NCI-H1436 (cell line): ENCODE measurements at places on chromosomes 2 and 18.

- no peak for DNase-seq
Observed at GRCh38 chr18:36608107-36608506, 220.7 kb downstream of the TPGS2 start.

- no peak for DNase-seq
Observed at GRCh38 chr2:99710721-99711120, 220.9 kb upstream of the REV1 start.

DNA sequence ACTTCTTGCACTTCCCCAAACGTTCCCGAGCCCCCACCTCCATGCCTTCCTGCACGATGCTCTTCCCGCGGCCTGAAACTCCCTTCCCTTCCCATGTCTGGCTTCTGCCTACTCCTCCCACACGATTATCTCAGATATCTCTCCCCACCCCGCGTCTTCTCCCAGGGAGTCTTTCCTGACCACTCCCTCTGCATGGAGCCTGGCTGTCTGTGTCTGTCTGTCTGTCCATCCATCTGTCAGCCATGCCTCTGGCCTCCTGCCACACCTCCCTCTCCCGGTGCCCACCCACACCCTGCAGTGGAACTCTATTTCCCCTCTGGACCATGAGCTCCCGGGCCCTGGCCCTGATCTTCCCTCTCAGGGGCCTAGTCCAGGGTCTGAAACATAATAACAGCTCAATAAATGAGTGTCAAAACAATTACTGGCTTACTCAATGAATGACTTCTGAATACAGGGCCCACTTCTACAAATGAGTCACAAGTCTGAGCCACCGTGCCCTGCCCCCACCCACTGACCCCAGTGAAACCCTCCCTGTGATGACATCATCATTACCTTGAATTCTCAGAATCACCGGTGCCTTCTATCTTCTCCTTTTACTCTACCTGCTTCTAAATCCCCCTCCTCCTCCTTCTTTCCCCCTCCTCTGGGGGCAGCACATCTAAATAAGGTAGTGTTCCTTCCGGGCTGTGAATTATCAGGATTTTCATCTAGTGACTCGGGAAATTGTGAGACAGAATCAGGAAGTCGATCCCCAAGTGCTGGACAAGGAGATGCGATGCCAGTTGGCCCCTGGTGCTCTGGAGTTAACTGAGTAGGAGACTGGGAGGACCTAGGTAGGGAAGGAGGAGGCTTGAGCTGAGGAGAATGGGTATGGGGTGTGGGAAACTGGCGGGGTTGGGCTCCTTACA lies 46.1 kb upstream of the PLB1 start:
- no peak for DNase-seq

DNA sequence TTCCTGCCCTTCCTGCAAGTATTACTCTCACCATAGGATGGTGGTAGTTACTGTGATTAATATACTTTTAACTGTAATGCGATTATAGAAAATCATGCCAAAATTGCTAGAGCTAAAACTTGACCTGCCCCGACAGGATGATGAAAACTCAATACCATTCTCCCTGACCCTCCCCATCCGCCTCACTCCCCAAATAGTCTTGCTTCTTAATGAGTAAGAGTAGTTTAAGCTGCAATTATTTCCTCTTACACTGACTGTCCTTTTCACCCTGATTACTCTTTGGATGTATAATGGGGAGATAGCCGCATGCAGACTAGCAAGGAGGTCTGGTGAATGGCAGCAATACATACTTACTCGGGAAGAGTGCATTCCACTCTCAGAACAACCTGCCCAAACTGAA lies 269.6 kb upstream of the SIX3 start:
- DNase-seq = no peak

DNA sequence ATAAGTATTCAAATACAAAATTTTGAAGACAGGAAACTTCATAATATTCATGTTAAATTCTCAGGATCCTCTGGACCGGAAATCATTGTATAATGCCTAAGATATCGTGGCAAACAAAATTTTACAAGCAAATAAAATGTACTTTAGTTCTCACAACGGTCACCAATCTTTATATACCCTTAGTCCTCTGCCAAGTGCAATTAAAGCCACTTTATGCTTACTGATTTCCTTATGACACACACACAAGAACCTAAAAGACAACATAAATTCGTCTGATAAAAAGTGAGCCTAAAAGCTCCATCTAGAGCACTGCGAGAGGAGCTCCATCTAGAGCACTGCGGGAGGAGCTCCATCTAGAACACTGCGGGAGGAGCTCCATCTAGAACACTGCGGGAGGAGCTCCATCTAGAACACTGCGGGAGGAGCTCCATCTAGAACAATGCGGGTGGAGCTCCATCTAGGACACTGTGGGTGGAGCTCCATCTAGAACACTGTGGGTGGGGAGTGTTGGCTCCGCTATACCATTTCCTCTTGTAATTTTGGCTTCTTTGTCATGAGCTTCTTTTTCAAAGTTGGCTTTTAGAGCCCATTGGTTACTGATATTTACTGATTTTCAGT lies 15.9 kb downstream of the ATP8B1 start:
- no peak for DNase-seq

- no peak for DNase-seq
Observed at GRCh38 chr2:163200741-163201140, 362.2 kb upstream of the KCNH7 start.

GRCh38 chr2:29010946-29011345 lies 29.8 kb downstream of the TOGARAM2 start:
- no peak for DNase-seq

DNA sequence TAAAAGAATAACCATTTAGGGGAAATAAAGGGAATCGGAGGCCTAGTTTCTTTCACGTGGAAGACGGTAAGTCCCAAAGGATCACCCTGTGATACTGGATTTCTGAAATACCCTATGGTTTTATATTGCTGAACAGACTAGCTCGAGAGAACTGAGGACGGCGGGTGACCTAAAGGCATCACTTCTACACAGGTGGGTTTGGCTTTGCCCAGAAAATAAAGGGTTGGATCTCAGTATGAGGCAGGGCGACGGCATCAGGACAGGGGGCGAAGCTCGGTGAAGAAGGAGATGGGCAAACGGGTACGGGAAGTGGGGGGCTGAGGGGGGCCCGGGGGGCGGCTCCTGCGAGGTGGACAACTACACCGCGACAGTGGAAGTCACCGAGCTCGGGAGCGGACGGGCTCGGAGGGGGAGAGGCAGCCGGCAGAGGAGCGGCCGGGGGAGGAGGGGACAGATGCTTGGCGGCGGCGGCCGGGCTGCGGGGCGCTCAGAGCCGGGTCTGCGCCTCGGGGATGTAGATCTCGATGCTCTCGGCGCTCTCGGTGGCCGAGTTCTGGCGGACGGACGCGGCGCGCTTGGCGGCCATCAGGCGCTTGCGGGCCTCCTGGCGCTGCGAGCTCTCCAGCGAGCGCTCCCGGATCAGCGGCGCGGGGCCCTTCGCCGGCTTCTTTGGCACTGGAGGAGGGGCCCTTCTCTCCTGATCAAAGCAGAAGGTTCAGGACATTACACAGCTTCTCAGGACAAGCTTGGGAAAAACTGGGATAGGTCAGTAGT lies 48.9 kb downstream of the TGIF1 start:
- peak; percentile 29 for DNase-seq

DNA sequence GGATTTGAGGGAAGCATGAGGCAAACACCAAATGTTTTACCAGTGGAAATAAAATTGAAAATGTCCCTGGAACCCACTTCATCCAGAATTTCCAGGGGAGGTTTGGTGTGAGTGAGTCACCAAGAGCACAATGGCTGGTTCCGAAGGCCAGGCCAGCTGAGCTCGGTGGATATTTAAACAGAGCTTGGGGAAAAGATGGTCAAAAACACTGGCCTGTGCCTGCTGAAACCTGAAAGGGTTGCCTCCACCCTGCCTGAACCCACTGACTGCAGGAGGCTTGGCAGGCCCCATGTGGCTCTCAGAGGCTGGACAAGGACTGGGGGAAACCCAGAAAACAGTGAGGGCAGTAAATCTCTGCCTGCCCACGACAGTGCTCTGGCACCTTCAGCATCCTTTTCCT lies 93.9 kb downstream of the TTC32 start:
- no peak for DNase-seq

DNA sequence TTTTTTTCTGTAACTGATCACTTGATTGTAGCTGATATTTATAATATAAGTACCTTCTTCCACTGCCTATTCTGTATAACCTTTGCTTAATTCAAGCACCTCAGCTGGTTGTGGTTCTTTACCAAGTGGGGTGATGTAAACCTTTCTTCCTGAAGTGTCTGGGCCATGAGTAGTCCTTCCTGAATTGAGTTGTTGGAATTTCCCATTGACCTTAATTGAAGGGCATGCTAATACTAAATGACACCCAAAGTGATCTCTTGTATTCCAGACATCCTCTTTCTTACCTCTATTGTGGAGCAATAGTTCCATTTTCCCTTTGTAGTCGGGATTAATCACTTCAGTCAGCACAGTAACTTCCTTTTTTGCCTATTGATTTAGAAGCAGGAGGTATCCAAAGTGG lies 1496.8 kb upstream of the CELF4 start:
- no peak for DNase-seq

DNA sequence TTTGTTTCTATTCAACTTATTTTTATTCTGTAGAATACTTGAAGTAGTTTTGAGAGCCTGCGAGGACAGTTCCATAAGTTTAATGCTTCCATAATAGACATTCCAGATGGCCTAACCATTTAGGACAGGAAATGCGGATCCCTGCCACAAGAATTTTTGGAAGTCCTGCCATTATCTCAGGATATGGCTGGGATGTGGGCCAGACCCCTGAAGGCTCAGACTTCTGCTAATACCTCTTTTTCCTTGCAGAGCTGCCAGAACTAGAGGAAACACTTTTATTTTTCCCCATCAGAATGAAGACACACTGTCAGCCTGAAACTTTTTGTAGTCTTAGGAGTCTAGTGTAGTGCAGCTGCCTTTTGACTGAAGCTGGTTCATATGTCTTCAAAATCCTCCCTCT lies 806.5 kb downstream of the TDRD15 start:
- no peak for DNase-seq

GRCh38 chr2:200800458-200800857 lies 11.3 kb upstream of the BZW1 start:
- DNase-seq = no peak

GRCh38 chr2:70331012-70331411 lies 29.1 kb upstream of the FAM136A start:
- DNase-seq = no peak

GRCh38 chr2:142136571-142136970 lies 5.8 kb upstream of the LRP1B start:
- DNase-seq = no peak

GRCh38 chr2:210009126-210009525 lies 6.7 kb downstream of the RPE start:
- DNase-seq = no peak

DNA sequence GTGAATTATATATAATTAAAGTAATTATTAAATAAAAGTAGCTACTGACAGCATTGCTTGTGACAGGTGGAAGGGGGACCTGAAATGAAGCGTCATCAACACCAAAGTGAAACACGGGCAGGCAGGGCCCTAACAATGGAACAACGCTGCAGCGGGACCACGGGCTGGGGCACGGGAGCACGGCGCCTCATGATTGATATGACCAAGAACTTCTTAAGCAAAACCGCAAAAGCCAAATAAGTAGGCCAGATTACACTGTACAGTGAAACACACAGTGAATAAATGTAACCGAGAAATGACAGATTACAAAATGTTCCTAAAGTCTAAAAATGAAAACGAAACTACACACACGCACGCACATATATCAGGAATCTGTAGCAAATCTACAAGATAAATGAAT lies 81.4 kb downstream of the SNTG2 start:
- DNase-seq = no peak

DNA sequence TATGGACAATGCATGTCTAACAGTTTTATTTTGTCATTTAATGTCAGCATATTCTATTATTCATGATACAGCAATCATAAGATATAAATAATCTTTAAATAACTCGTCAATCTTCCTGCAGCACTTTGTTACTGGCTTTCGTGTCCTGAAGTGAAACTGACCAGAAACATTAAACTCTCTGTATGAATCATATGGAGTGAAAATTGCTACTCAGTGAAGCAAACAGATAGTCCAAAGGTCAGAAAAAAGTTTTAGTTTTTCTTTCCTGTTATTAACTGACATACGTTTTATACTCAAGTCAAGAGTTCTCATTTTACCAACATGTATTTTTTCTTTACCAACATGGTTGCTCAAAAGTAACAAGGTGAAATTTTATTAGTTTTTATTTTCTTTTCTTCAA lies 106.8 kb upstream of the GALNT5 start:
- no peak for DNase-seq

GRCh38 chr2:21779786-21780185 lies 656.0 kb downstream of the TDRD15 start:
- no peak for DNase-seq

GRCh38 chr2:39407516-39408296 lies 29.4 kb downstream of the MAP4K3 start:
- DNase-seq = no peak

DNA sequence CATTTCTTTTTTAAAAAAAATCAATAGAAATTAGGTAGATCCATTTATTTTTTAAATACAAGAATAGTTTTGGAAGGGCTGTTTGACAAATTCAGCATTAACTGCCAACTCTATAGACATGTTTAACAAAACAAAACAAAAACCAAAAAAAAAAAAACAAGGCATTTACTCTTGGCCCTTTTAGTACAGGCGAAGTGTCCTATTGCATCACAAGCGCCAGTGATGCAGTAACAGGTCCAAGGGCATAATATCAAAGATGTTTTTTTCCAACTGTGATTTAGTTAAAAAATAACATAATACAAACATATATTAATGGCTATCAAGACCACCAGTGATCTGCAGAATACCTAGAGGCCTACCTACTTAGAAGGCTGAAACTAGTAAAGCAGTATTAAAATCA lies 55.3 kb downstream of the XDH start:
- DNase-seq = no peak

DNA sequence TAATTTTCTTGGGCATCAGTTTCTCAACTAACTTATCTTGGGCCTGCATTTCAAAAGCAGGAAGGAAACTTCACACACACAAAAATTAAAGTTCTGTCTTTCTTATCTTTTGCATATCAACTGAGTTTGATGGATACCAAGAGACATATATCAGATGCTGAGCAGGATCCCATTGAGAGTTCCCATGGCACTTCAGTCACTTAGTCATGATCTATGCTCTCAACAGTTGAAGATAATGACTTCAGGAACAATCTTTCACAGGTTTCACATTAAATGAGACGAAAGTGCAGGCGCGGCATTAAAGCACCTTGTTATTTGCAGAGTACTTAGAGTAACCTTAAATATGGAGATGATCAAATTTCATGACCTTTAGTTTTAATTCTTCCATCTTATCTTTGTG lies 2139.8 kb upstream of the CELF4 start:
- no peak for DNase-seq

GRCh38 chr2:15582710-15583357 lies 8.8 kb upstream of the DDX1 start:
- DNase-seq = no peak

GRCh38 chr18:46252759-46253158 lies 148.6 kb downstream of the HAUS1 start:
- no peak for DNase-seq

- DNase-seq = no peak
Observed at GRCh38 chr18:56252456-56252855, 385.9 kb downstream of the TXNL1 start.

GRCh38 chr2:56195563-56195962 lies 11.8 kb downstream of the CCDC85A start:
- DNase-seq = no peak
